ENCODE measurements at places on chromosomes 2 and 18.

GRCh38 chr2:107735201-107735600, 91.5 kb upstream of the RGPD4 start:
- no peak for DNase-seq

DNA sequence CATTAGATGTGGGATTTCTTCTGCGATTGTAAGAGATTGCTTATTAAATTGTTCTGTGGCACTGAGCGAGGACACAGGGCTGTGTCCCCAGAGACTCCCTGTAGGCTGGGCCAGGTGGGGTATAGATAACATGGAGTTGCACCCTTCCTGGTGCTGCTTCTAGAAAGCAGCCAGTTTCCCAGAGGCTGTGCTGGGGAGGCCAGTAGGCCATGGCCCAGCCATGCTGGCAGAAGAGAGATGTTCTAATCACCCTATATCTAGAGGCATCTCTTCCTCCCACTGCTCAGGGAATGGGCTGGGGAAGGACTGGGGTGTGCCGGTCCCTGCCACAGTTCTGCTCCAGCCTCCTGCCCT, 66.9 kb downstream of the HS1BP3 start:
- no peak for DNase-seq

GRCh38 chr2:29881089-29881730, 40.2 kb downstream of the ALK start:
- no peak for DNase-seq

- DNase-seq: no peak
These were observed 621 bp downstream of the TXNL1 start for GRCh38 chr18:56637711-56638231.

- DNase-seq: peak; percentile 24
These were observed 580 bp upstream of the NDUFV2 start for GRCh38 chr18:9101730-9102507.

DNA sequence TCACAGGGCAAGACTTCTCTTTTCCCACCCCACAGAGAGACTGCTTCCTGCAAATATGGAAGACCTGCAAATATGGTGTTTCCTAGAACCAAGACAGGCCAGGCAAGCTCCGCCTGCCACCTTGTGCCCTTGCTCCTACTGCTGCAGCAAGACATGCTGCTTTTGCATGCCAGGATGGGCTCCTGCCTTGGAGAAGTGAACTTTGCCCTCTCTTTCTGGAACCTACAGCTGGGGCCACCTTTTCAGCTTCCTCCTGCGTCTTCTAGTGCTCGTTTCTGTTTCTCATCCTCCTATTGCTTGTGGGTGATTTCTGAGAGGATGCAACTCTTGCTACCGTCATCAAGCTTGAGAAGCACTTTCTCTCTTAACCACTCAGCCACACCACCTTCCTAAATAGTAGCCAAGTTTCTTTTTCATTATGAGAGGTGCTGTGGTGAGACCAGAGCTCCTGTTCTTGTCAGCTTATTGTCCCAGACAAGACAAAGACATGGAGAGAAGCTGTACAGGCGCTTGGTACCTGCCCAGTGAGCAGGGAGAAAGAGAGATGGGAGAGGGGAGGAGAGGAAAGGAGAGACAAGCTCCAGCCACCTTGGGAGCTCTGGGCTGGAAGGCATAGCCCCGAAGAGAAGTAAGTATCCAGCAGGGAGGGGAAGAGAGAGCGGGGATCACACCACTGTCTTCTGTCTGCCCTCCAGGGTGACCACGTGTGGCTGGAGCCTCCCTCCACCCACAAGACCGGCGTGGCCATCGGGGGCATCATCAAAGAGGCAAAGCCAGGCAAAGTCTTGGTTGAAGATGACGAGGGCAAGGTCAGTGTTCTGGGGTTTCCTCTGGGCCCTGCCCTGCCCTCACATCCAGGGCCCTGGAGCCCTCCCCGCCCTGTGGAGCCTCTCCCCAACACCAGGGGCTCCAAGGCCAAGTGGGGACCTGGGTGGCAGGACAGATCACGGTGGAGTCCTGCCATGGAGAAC, 28.3 kb downstream of the MYO7B start:
- DNase-seq: no peak

GRCh38 chr2:145032791-145033190, 512.9 kb upstream of the ZEB2 start:
- no peak for DNase-seq

DNA sequence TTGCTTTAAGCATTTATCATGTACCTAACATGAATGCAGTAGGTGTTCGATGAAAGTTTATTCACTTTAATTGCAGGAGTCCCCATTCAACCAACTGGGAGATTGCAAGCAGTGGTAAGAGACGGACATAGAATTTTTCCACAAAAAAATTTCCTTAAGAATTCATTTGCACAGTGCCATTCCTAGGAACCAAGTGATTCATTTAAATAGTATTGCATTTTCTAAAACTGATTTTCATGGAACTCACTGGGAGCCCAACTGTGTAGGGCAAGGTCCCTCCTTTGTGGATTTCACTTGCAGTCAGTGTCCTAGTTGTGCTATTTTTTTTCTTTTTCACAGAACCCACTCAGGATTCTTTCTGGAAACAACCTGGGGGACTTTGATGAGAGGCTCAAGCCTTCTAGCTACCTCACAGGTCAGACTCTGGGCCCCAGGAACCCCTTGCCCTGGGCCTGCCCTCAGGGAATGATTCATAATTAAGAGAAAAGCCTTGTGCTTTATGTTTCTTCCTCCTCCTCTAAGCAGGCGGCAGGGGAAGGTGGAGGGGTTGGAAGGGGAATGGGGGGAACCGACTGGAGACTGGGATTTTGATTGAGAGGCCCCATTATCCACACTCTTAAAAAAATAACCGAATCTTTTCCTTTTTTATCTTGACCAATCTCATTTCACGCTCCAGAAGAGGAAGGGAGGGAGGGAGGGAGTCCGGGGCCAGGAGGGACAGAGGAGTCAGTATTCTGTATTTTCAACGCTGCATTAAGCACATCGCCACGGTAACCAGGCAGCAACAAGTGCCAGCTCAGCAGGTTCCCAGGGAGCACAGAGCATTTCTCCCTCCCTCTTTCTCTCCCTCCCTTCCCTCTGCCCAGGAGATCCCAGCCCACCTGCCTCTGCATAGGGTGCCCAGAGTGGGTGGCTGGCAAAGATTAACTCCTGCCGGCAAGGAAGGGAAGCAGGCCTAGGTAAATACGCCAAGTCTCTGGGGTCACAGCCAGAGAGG, 51.8 kb downstream of the PSD4 start:
- DNase-seq: no peak

GRCh38 chr2:159913900-159914299, 115.9 kb upstream of the CD302 start:
- no peak for DNase-seq

GRCh38 chr2:42809819-42810120, 17.4 kb upstream of the HAAO start:
- peak; percentile 94 for DNase-seq

DNA sequence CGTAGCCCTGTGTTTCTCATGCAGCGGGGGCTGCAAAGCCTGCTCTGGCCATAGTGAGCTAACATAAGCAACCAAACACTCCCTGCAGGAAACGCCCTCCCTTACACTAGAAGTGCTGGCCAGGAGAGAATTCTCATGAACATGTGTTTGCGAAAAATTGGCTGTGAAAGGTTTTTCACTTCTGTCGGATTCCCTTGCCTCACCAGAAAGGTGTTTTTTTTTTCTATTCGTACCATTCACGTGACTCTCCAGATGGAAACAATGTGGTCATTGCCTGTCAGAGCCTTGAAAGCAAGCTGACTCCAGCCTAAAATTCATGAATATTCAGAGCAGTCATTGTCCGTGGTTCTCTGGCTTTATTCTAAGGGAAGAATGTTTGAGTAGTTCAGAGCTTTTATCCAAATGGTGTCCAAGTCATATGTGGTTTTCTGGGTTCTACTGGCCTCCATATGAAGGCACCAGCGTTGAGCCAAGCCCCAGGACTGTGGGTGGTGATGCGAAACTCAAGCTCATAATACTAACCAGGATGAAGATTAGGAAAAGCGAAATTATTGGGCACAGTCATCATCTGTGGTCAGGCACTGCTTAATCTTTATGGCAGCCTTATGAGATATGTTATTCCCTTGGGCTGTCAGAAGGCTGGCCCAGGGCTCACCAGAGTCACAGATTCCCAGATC, 236.4 kb downstream of the ALPK2 start:
- no peak for DNase-seq

- DNase-seq: peak; percentile 89
These were observed 25.5 kb downstream of the ZC3H8 start for GRCh38 chr2:112229348-112229747.

DNA sequence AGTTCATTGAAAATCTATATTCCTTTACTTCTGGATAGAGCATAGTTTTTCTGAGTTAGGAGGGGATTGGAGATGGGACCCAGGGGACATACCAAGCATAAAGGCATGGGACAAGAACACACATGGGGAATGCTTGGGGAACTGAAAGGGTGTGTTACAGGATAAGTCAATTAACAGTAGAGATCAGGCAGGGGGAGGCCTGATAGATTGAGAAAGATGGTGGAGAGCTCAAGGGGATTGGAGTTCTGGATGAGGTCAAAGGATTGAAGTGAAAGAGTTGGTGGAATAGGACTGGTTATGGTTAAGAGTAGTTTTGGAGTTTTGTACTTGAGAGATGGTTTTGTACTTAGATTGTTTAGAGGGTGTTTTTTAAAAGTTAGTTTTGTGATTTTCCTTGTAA, 16.1 kb downstream of the ACSL3 start:
- no peak for DNase-seq

DNA sequence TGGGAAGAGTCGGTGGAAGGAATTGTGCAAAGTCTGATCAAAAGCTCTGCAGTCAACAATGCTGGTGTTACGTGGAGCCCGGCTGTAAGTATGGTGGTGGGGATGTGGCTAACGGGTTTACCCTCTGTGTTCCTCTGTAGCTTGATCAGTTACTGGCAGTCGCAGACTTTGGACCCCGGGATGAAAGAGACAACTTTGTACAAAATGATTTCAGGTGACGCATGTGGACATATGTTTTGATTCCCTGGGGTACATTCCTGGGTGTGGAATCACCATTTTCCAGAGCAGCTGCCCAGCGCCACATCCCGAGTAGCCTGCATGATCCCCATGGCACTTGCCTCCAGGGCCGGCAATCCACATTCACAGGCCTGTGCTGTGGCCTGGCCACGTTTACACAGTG, 9.8 kb downstream of the RBFA start:
- no peak for DNase-seq

- no peak for DNase-seq
These were observed 310.8 kb upstream of the MAP2 start for GRCh38 chr2:209113026-209113425.

DNA sequence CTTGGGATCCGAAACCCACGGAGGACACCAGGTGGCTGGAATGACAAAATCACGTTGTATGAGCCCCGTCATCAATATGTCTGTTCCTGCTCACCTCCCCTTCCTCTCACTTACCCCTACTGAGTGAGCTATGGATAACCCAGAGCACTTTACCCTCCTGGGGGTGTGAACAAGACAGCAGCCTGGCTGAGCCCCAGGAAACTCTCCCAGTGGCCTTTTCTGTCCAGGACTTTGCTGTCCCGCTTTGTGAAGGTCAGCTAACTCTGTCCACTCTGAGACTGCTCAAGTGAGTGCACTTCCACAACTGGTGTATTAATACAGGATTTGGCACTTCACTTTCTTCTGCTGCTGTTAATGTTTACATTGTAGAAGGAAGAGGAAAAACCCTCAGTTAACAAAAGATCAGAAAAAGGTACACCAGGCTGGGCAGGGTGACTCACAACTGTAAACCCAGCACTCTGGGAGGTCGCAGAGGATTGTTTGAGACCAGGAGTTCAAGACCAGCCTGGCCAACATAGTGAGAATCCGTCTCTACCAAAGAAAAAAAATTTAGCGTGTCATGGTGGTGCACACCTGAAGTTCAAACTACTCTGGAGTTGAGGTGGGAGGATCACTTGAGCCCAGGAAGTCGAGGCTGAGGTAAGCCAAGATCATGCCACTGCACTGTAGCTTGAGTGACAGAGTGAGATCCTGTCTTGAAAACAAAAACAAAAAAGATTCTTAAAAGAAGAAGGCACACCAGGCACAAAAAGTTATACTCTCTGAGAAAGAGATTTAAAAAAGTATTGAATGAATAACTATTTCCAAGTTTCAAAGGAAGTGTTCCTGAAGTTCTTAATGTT, 90.3 kb downstream of the CLHC1 start:
- no peak for DNase-seq

- no peak for DNase-seq
These were observed 150.2 kb upstream of the SPATS2L start for GRCh38 chr2:200156166-200156835.

DNA sequence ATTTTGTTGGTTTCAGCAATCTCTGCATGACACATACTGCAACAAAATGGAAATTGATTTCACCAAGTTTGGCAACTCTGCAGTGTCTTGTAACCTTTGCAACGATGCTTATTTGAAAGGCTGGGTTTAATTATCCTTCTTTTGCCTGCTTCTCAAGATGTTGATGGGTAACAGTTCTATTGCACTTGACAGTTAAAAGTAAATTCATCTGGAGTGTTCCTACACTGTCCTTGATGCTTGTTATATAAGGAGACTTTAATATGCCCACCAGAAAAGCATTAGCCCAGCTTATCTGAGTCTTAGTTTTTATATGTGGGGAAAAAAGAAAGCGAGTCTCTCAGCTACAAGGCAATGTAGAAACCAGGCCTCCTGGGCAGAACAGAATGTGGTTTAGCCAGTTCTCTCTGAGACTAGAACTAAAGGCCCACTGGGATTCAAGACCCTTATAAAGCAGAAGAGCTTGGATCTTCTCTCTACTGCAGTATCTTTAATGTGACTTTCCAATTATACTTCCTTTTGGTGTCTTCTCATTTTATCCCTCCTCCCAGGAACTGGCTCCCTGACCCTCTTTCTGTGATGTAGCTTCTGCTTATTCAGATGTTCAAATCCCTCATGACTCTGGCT, 106.8 kb upstream of the LYPD6 start:
- no peak for DNase-seq

DNA sequence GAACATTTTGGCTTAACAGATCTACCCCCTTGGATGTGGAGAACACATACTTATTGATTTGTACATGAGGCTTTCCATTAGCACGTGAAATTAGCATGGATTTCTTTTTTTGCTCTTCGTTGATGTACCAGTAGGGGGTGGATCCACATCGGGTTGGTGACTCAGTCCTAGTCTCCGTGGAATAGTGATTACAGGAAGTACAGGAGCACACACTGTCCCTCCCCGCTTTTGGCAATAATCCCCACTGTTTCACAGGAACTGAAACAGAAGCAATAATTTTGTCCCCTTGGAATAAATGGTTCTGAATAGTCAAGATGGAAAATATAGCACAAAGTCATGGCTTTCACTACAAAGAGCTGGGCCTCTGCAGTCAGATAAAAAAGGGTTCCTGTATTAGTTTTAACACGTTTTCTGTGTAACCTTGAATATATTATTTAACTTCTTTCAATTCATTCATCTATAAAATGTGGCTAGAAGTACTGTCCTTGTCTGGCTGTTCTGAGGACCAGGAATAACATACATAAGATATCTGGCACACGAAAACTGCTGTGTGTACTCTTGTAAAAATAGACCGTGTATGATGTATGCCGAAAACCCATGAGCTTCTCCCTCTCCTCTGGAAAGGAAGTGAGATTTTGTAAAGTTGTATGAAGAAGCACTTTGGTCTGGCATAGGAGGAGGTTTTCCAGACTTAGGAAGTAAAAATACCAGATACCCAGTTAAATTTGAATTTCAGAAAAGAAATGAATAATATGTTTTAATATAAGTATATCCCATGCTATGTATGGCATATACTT, 229.2 kb downstream of the GALR1 start:
- DNase-seq: no peak

GRCh38 chr18:77339093-77339492, 89.4 kb downstream of the GALR1 start:
- DNase-seq: no peak
